ENCODE measurements at places on chromosomes 13 and 19.

DNA sequence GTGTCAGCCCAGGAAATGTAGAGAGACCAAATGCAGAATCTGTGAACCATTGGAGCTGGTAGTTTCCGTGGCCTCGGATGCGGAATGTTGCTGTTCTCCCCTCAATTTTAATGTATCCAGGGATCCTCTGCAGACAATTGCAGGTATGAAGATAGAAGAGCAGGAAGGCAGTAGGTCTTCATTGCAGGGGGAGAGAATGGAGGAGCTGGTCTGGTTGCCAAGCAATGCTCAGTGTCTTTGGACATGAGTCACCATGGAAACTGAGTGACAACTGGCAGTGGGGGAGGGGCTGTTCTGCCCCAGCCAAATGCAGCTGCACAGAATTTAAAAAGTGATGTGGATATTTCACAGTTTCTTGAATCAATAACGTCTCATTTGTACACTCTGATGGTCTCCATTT is 56.1 kb upstream of the ZNF835 start:
- DNase-seq: no peak

DNA sequence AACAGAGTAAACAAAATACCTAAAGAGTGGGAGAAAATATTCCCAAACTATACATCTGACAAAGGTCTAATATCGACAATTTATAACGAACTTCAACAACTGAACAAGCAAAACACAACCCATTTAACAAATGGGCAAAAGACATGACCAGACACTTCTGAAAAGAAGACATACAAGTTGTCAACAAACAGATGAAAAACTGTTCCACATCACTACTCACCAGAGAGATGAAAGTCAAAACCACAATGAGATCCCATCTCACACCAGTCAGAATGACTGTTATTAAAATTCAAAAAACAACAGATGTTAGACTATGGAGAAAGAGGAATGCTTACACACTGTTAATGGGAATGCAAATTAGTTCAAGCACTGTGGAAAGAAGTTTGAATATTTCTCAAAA is 233.8 kb upstream of the EDNRB start:
- DNase-seq: no peak

DNA sequence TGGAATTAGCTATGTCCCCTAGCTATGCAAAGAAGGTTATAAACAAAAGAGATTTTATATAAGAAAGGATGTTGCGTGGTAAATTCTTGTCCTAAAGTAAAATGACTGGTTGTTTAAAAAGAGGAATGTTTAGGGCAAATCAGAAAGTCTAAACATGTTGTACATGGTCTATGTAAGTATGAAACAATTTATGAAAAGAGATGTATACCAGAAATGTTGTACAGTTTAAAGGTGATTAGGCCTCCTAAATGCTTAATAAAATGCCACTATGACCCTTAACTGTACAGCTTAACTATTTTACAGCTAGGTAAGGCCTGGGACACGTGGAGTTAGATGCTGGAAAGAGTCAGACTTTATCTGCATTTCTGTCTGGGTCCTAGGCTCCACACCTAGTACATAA is 775.9 kb upstream of the KLHL1 start:
- no peak for DNase-seq

- no peak for DNase-seq
Observed at GRCh38 chr19:39261704-39262103, 6.5 kb upstream of the IFNL2 start.

DNA sequence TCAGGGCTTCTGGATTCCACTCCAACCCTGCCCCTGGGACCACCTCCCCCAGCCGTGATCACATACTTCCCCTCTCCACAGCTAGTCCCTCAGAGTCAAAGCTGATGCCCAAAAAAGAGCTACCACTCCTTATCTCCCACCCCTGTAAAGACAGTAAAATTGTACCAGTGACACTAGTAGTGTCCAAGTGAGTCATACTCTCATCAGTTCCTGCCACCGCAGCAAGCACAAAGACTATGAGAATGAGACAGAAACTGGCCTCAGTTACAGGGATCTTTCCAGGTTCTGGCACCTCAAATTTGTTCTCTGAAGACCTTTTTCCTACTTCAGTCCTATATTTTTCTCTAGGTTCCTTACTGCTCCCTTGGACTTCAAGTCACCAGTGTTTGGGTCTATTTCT is 144.2 kb downstream of the SPRY2 start:
- DNase-seq: no peak

- no peak for DNase-seq
Observed at GRCh38 chr13:48159826-48160225, 64.9 kb upstream of the MED4 start.
